ENCODE measurements at places on chromosomes 6 and 20.

- DNase-seq = no peak
These were observed 256.4 kb downstream of the TMEM242 start for GRCh38 chr6:157066781-157067491.

DNA sequence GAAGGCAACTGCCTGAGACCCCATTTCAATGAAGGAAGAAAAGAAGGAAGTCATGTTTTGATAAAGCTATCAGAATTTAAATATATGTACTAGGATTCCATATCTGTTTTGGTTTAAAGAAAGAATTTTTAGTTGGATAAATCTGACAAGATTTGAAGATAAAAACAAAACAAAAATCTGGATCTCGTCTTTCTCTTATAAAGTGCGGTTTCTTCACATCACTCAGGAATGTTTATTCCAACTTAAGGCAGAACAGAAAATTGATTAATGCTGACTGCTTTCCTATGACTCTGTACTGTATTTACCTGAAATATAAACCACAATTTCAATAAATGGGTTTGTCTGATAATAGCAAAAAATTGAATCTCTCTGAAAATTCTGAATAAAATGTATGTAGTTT is 439.7 kb downstream of the RFPL4B start:
- DNase-seq = no peak

GRCh38 chr6:7897461-7898192 is 13.0 kb downstream of the TXNDC5 start:
- DNase-seq = no peak

DNA sequence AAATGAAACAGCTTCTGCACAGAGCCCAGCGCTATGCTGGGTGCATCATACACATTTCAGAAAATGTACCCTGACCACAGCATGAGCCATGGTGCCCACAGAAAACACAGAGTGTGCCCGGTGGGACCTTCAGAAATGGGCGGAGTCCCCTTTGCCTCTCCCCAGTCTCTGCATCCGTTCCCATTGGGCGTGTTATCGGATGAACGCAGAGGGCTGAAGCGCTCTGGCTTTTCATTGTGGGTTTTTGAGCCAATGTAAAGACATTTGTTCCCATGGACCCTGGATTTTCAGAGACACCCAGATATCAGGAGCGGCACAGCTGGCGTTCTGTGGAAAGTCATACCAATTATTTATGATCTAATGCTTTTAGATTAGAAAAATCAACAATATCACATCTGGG is 99.8 kb downstream of the DACT2 start:
- no peak for DNase-seq

GRCh38 chr6:397604-398003 is 6.1 kb downstream of the IRF4 start:
- no peak for DNase-seq
